ENCODE measurements at places on chromosomes 16 and 17. TPM values are rescaled to one million over a fixed set of nuclear protein-coding genes. Genes with fewer than 3 reads are reported as not detected.

TCAP gene
- 0.37 TPM for total RNA-seq

RAB37 gene
- total RNA-seq = 1.1 TPM

CCL7 gene
- 0.19 TPM for total RNA-seq

LASP1 gene
- 88.5 TPM for total RNA-seq

LRRC75A gene
- 2.5 TPM for total RNA-seq

CACNG3 gene
- not detected for total RNA-seq

HOXB5 gene
- total RNA-seq = not detected

CCR7 gene
- not detected for total RNA-seq

BRD7 gene
- total RNA-seq = 50.6 TPM
